ENCODE measurements at places on chromosomes 12 and 14. TPM values are rescaled to one million over a fixed set of nuclear protein-coding genes. Genes with fewer than 3 reads are reported as not detected.

The KRT2 gene
- total RNA-seq, result not detected

The SPTB gene
- total RNA-seq, result not detected

The SIRT4 gene
- total RNA-seq, result 2.9 TPM

The MDM2 gene
- total RNA-seq, result 27.4 TPM

The BORCS5 gene
- 5.1 TPM for total RNA-seq

Data from G401 (cell line).